ENCODE measurements at places on chromosomes 7 and 10.

GRCh38 chr10:31204090-31204489, 114.9 kb upstream of the ZEB1 start:
- no peak for DNase-seq

DNA sequence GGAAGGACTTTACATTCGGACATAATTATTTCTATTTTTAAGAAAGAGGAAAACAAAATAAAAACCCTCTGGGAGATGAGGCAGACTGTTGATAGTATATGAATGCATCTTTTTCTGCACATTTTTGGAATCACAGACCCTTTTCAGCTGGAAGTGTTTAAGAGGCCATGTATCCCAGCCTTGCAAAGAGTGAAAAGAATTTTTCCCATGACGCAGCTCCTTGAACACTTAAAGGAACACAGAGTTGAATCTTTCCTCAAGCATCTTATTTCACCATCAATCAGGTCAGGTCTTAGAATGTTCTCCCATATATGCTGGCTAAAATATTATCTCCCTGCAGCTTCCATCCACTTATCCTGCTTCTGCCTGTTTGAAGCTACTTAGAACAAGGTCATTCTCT, 45.9 kb upstream of the PAPSS2 start:
- no peak for DNase-seq

DNA sequence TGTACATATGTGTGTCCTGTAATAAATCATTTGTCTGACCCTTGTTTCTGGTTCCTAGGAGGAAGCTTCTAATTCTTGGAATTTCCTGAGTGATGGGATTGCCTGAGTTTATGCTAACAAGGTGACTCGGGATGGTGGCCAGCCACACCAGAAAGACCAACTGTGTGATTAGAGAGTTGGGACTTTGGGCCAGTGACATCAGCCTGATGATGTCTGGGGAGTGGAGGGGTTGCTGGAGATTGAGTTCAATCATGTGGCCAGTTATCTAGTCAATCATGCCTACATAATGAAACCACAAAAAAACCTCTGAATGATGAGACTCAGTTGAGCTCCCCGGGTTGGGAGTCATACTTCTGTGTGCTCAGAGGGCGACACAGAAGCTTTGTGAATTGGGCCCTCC, 23.5 kb upstream of the CARD11 start:
- DNase-seq, result no peak

DNA sequence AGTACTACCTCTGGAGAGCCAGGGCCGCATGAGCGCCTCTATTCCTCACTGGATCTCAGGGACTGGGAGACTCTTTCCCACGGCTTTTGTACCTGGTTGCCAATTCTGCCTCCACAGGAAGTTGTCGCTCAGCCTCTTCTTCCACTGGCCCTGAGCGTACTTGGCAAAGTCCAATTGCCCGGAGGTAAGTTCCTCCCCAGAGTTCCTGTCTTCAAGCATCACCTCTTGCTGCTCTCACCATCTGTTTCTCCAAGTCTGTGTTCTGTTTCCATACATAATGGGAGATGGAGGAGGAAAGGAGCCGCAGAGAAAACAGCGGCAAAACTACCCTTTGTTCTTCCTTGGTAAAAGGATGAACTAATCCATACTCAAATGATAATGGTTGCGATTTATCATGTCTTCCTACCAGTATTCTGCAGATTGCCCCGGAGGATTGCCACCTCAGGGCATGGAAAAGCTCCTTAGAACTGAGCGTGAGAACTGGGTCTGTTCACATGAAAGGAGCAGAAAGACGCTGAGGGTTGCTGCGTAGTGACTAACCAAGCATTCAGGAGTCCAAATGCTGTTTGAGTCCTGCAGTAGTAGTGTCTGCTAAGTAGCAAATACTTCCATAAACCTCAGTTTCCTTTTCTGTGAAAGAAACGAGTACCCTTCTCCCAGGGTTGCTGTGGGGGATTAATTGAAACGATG, 170.2 kb upstream of the GLI3 start:
- DNase-seq, result no peak

DNA sequence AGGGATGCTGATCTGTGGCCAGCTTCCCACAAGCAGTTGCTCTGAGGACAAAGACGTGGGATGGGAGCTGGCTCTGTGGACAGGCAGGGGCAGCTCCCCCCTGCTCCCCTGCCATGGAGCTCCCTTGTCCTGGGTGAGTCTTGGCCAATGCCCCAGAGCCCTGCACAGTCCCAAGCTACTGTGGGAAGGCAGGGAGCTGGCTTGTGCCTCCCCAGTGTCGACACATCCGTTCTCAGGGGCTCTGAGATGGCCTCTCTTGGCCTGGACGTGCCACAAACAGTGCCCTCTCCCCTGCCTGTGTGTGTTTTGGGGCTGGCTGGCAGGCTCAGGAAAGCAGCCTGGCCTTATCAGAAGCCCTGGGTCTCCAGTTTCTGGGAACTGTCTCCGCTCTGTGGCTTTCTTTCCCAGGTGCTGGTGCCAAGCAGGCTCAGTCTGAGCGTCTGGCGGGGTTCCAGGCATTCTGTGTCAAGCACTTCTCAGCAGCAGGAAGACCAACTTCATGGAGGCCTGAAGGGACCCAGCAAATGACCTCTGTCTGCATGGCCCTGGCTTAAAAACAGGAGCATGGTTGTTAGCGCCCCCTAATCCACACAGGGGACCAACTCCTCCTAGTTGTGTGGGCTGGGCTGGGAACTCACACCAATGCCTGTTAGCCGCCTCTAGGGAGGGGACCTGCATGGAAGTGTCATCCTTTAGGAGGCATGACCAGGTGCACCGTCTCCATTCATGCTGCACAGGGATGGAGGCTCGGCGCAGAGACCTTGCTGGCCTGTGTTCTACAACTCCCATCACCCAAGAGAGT, 375.2 kb downstream of the RPS24 start:
- no peak for DNase-seq

- no peak for DNase-seq
These were observed 53.3 kb downstream of the C7orf25 start for GRCh38 chr7:42858570-42858969.

- no peak for DNase-seq
These were observed 167.2 kb upstream of the FERD3L start for GRCh38 chr7:19312416-19312815.

DNA sequence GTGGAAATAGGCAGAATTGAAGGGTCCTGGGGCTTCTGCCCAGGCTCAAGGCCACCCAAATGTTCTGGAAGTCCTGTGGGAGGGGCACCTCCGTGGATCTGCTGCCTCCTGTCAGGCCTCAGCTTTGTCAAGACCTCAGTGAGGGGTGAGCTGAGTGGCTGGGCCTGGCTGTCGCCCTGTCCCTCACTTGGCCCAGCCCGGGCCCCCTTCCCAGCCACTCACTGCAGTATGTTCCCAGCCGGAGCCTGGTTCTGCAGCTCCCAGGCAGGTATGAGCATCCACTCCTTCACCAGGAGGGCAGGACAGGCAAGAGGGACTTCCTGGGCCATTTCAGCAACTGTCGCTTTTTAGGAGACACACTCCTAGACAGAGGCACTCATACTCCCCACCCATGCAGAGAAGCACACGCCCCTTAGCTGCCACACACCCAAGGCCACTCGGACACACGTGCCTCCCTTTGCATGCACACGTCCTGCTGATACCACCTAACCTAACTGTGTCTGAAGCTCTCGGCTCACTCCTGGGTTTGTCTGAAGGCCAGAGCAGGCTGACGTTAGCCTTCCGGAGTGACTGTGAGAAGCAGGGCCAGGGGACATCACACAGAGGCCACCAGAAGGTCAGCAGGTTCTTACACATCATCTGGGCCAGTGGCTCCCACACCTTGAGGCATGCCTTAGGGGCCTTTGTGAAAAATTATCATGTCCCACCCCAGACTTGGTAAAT, 72.2 kb upstream of the COL13A1 start:
- no peak for DNase-seq

- no peak for DNase-seq
These were observed 124.9 kb upstream of the RHEB start for GRCh38 chr7:151644554-151644953.

GRCh38 chr10:58048936-58049335, 218.8 kb downstream of the IPMK start:
- no peak for DNase-seq

GRCh38 chr10:29604291-29604825, 30.4 kb downstream of the SVIL start:
- no peak for DNase-seq
